ENCODE measurements at places on chromosomes 16 and 17.
A peak's percentile ranks its signal among the peaks of the same experiment; 100 is the strongest.

- no peak for DNase-seq
Measured at GRCh38 chr16:4087990-4088577, 28.2 kb downstream of the ADCY9 start.

DNA sequence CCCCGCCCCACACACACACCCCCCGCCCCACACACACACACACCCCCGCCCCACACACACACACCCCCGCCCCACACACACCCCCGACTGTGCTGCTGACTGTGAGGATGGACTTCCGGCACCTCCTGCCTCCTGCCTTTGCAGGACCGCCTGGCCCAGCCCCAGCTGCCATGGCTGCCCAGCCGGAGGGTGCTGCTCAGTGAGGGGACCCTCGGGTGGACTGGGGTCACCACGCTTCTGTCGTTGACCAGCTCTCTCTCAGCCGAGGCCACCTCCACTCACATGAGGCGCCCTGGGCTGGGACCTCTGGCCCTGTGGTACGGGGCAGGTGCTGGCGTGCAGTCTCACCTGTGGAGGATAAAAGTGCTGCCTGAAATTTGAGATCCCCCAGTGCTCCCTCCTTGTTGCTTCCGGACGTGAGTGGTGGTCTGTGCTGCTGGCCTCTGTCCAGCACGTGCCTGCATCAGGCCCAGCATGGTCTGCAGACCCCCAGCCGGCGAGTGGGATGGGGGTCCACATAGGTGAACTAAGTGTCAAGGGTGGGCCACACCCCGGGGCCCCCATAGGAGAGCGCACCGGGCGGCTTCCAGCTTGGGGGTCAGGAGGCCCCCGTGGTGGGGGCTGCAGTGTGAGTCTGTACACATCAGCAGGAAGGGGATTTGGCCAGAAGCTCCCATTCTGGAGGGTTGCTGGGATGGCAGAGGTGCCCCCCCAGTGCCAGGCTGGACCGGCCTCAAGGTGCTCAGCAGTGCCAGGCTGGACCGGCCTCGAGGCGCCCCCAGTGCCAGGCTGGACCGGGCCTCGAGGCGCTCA is 11.2 kb downstream of the METRNL start:
- DNase-seq, result no peak

- DNase-seq, result no peak
Measured at GRCh38 chr16:70162041-70162451, 11.5 kb upstream of the CLEC18C start.

DNA sequence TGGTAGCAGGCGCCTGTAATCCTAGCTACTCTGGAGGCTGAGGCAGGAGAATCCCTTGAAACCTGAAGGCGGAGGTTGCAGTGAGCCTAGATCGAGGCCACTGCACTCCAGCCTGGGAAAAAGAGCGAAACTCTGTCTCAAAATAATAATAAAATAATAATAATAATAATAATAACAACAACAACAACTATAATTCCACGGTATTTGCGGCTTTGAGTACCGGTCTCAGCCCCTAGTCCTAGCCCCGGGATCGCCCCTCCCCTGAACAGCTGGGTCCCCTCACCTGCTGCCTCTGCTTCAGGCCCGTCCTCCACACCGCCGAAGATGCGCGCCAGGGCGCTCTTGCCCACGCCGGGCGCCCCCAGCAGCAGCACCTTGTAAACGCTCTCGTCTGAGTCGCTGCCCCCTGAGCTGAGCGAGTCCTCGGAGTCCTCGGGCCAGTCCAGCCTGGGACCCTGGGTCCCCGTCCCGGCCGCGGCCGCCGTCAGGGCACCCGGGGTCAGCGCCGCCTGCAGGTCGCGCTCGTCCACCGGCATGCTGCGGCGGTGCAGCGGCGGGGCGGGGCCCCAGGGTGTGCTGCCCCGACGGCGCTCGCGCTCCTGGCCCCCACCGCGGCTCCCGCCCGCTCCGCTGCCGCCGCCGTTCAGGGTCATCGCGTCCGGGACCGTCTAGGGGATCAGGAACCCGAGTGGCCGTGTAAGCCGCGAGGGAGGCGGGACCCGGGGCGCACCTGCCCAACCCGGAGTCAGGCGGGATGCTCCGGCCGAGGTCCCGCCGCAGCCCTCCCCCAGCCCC is 611 bp downstream of the RRAD start:
- no peak for DNase-seq

GRCh38 chr16:54630284-54630967 is 300.2 kb upstream of the IRX5 start:
- DNase-seq, result no peak

GRCh38 chr17:33725675-33726271 is 432.7 kb upstream of the ASIC2 start:
- DNase-seq, result no peak

- peak; percentile 79 for DNase-seq
Measured at GRCh38 chr16:53775821-53776431, 72.0 kb downstream of the FTO start.

- no peak for DNase-seq
Measured at GRCh38 chr16:81905277-81905676, 106.0 kb downstream of the SDR42E1 start.

- peak; percentile 48 for DNase-seq
Measured at GRCh38 chr16:89241187-89242007, 23.9 kb downstream of the ZNF778 start.

GRCh38 chr17:76000755-76001521 is at the start of gene CDK3:
CDK3 (plus strand) TSS chr17:76000855; CDS start chr17:76001426, 571 bp downstream.
- no peak for DNase-seq

GRCh38 chr16:79026117-79026516 is 574.4 kb downstream of the MAF start:
- DNase-seq, result no peak

- DNase-seq, result no peak
Measured at GRCh38 chr16:69904495-69905170, 46.5 kb upstream of the CLEC18A start.

- no peak for DNase-seq
Measured at GRCh38 chr16:52544703-52545102, 2.2 kb downstream of the TOX3 start.

DNA sequence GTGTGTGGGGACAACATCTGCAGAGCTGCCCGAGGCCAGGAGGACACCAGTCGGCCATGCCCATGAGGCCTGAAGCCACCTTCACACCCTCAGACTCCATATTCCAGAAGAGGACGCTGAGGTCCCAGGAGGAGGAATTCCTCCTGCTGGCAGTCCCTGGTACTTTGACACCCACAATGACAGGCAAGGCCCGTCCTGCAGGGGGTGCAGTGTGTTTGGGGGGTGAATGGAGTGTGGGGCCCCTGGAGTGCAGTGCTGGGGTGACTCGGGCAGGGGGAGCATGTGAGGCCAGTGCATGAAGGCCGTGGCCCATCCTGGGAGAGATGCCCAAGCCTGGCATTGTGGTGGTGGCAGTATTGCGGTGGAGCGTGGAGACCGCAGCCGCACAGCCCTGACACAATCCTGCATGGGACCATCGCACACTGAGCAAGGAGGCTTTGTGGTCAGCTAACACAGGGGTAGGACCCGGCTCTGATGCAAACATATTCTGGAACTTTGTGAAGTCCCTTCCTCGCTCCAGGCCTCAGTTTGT is 52.2 kb downstream of the ZDHHC7 start:
- no peak for DNase-seq

- DNase-seq, result peak; percentile 4
Measured at GRCh38 chr16:6081320-6081976, 983.9 kb upstream of the EEF2KMT start.

- no peak for DNase-seq
Measured at GRCh38 chr17:16353317-16354174, at the start of gene CENPV. CENPV (minus strand) TSS chr17:16353469; CDS start chr17:16353436, 33 bp downstream.

DNA sequence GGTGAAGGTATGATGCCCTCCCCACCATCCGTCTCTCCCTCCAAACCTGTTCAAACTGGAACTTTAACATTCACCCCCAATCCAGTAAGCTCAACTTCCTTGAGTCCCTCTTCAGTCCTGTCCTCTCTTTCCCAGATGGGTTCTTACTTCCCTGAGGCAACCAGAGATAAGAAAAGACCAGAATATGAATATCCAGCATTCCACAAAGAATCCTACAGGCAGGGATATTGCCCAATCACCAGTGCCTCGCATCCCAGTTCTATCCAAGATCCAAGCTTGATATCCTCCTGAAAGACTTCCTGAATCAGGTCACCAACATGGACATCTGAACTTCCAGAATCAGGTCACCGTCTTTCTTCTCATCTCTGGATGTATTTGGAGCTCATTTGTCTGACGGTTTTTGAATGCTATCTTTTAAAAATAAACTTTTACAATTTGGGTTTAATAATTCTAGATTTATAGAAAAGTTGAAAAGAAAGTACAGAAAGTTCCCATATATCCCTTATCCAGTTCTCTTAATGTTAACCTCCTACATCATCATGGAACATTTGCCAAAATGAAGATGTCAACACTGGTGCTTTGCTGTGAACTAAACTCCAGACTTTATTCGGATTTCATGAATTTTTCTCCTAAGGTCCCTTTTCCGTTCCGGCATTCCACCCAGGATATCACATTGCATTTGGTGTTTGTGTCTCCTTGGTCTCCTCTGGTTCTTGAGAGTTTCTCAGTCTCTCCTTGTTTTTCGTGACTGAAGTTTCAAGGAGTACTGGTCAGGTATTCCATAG is 13.7 kb upstream of the COL1A1 start:
- DNase-seq, result no peak

DNA sequence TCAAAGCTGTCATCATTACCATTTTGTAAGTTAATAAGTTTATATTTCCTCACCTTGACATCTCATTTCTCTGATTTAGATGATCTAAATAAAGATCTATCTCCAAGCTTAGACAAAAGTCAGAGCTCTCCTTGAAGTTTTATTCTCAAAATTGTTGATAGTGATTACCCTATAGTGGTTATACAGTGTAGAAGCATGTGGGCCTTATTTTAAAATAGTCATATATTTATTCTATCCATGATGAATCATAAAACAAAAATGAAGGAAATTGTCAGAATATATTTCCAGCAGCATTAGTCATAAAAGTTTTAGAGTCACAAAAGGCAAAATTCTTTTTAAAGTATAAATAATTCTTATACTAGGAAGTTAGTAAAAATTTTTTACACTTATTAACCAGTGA is 49.0 kb downstream of the RHOT1 start:
- DNase-seq, result no peak

- DNase-seq, result no peak
Measured at GRCh38 chr17:62760945-62761267, 47.2 kb downstream of the MARCHF10 start.

DNA sequence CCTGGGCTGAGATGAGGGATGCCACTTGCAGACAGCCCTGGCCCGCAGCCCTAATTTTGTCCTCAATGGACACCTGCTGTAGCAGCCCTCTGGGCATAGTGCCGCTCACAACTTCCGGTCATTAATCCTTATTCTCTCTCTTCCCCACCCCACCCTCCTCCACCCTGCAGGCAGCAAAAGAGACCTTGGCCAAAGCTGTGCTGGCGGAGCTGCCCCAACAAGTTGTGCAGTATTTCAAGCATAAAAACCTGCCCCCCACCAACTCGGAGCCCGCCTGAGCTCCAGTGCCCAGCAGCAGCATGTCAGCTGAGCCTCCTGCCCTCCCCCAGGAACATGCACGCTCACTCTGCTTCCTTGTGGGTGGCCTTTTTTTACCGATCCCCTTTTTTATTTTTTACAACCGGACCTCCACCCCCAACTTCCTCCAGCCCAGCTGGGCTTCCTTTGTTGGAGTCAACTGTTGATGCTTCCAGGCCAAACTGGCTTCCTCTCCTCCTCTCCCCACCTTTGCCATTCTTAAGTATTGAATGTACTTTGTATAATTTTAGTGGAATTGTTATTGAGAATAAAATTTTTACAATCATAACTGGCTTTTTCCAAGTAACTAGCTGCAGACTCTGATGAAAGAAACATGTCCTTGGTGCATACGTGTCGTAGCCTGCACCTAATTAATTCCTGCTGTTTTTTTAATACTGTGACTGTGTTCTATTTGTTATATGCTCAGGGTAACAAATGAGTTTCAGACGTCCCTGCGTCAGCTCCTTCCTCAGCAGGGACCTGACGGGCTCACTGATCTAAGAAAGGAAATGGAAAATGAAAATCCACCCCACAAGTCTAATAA is 38.2 kb downstream of the PSME3IP1 start:
- DNase-seq, result no peak

- DNase-seq, result no peak
Measured at GRCh38 chr17:39069114-39069756, 82.2 kb downstream of the PLXDC1 start.

- DNase-seq, result peak; percentile 74
Measured at GRCh38 chr17:57284984-57285646, 28.8 kb downstream of the MSI2 start.

DNA sequence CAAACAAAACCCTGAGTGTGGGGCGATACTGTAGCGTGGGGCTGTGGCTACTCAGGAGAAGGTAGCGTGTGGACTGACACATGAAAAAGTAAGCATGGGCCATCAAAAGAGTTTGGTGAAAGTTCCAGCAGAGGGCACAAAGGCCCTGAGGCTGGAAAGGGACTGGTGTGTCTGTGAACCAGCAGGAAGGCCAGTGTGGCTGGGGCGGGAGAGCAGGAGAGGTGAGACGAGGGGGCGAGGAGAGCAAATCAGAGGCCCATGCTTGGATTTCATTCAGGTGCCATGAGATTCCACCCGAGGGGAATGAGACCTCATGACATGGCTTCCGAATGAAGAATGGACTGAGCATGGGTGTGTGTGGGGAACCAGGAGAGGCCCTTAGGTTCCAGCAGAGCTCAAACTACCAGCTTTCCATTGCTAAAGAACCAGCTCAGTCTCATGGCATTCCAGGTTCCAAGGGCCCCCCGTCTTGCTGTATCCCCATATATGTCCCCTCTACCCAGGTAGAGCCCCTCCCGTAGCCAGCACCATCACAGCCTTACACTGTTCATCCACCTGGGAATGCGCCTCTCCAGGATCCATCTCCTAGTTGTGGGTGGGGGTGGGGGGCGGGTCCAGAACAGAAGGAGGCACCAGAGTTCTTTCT is 31.1 kb downstream of the TRPV2 start:
- no peak for DNase-seq

DNA sequence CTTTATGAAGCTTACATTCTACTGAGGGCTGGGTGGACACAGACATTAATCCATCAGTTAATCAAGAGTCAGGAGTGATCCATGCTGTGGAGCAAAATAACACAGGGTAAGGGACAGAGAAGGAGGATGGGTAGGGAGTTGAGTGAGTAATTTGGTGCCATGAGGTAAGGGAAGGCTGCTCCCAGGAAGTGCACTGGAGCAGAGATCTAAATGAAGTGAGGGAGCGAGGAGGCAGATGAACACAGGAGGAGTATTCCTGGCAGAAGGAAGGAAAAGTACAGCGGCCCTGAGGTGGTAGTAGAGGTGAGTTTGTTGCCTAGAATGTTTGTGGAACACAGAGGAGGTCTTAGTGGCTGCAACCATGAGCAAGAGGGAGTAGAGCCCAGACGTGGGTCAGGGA is 34.8 kb downstream of the ASIC2 start:
- no peak for DNase-seq

GRCh38 chr16:77913738-77914253 is 108.6 kb upstream of the CLEC3A start:
- no peak for DNase-seq

All from astrocyte of the cerebellum (primary cell).